ENCODE measurements at places on chromosomes 7 and 10. TPM values are rescaled to one million over a fixed set of nuclear protein-coding genes. Genes with fewer than 3 reads are reported as not detected.

Gene COBL
- total RNA-seq: 0.11 TPM

Gene UNCX
- not detected for total RNA-seq

Gene ELAPOR2
- total RNA-seq: 4.7 TPM

Gene LRWD1
- 9.9 TPM for total RNA-seq

All from articular chondrocyte of knee joint (primary cell).